GM13977 (cell line): ENCODE measurements at places on chromosomes 12 and 14.

GRCh38 chr12:20624718-20625117, 70.4 kb upstream of the SLCO1C1 start:
- no peak for DNase-seq

DNA sequence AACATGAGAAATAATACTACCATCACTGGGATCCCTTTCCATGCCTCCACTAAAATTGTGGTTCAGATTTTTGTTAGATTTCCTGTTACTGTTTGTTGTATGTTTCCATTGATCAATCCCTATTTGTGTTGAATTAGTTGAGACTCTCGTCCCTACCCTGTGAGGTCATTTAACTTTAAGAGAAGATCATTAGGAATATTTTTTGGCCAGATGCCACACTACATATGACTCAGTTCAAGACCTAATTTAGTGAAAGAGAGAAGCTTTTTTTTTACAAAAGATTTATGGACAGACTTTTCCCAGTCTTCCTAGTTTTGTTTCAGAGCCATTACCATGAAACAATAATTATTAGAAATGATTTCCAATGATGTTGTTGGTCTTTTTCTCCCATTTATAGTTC, 35.5 kb downstream of the CPSF6 start:
- DNase-seq: no peak

- DNase-seq: no peak
Observed at GRCh38 chr12:109818905-109819500, 14.2 kb downstream of the TRPV4 start.

DNA sequence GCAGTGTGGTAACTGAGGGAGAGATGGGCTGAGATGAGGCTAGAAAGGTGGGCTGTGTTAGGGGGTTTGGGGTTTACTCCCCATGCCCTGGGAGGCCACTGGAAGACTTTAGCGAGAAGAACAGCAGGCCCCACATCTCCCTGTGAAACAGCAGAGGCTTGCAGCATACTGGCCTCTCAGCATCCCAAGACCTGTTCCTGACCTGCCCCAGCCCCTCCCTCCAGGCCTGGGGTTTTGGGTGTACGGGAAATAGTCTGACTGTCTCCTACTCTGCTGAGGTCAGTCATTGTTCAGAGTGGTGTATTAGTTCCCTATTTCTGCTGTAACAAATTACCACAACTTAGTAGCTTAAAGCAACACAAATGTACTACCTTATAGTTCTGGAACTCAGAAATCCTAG, 103.5 kb upstream of the HIF1A start:
- no peak for DNase-seq

DNA sequence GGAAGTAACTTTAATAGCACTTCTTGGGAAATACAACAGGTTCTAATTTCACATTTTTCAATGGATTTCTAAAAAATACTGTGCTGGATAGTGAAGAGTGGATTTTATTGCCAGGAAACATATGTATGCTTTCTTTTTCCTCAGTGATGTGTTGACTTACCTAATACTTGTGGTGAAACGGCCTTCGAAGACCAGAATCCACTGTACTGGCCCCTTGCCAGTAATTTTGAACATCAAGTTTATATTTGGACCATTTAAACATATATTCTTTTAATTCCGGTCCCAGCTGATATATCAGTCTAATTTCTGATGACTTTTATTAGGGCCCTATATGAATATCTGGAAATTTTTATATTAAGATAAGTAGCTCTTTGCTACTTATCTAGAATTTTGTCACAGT, 1.8 kb downstream of the MSRB3 start:
- no peak for DNase-seq

- DNase-seq: no peak
Observed at GRCh38 chr14:69287098-69288010, 27.4 kb downstream of the GALNT16 start.

- no peak for DNase-seq
Observed at GRCh38 chr12:109833307-109834189, at the start of gene TRPV4. Gene TRPV4, minus strand, starts transcription at chr12:109833398. Its CDS starts 18,602 bp downstream, at chr12:109814796.

DNA sequence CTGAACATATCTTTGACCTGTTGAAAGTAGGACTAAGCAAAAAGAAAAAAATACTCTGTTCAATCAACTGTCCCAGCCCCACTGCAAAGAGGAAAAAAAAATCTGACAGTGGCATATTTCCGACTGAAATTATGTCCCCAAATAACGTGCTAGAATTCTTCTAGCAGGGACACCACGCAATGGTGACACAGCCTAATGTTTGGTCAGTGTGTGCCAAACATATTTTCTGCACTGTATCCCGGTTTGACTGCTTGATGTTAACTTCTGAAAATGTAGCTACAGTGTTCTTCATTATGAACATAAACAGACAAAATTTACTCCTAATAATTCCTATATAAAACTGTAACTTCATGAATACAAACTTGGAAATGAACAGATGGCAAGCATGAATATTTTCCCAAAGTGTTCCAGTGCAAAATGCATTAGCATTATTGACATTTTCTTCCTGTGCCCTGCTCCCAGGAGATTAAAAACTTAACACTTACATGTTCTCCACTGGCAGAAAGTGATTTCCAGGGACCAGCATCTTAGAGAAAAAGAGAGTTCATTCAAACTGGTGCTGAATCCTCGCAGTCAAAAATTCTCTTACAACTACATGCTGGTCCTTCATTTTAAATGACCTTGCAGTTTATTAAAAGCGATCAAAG, 72.4 kb upstream of the SYT1 start:
- no peak for DNase-seq

DNA sequence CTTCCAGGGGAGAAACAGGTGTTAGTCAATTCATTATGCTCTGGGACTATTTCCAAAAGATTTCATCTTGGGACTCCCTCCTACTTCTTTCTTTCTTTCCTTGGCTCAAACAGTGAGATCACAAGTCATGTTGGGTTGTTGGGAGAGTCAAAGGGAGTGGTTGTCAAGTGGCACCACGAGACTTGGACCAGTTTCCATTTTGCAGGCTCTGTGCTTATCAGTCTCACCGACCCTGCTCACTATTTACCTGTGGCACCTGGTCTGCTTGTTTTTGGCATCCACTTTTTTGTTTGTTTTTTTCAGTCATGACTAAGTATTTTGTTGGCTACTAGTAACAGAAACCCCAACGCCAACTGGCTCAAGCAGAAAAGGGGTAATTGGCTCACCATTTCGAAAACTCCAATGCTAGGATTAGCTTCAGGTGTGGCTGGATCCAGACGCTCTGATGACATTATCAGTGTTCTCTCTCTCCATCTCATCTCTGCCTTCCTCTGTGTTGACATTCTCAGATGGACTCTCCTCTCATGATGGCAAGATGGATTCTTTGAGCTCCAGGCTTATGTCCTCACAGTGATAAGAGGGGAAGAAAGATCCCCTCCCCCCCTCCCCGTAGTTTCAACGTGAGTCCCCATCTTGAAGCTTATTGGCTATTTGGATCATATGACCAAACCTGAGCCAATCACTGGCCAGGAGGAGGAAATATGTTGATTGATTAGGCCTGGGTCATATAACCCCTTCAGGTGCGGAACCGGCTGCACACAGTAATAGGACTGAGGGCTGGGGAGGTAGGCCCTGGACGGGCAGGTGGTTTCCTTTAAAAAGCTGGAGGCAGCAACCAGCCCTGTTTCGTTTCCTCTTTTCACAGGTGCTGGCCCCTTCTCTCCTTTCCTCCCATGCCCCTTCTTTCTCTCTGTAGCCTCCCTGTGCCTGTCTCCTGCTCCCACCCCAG, 84.2 kb downstream of the AACS start:
- DNase-seq: peak; percentile 76

GRCh38 chr12:99223579-99223978, 424.0 kb upstream of the GARIN6 start:
- DNase-seq: no peak

- peak; percentile 88 for DNase-seq
Observed at GRCh38 chr14:104639885-104640548, 35.4 kb upstream of the TMEM179 start.

DNA sequence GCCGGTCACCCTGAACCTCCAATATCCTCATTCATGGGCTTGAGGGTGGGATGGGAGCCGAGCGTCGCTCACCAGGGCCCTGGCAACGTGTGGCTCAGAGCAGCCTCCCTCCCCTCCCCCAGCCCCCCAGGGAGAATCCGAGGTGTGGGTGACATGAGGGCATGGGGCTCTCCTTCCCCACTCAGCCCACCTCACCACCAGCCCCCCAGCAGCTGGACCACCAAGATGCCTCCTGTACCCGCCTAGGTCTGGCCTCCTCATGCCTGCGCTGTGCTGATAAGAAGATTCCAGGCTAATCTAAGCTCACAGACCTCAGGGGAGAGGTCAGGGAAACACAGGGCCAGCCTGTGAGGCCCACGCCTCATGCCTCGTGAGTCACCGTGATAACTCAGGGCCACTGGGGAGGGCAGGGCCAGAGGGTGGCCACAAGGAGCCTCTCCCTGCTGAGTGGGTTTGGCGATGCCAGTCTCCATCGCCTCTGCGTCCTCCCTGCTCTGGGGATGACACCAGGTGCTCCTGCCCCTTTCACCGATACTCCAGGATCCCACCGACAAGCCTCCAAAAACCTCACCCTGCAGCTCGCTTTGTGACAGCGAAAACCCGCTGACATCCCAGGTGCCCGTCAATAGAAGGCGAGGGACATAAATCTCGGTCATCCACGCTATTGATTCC, 56.9 kb downstream of the TESC start:
- no peak for DNase-seq

DNA sequence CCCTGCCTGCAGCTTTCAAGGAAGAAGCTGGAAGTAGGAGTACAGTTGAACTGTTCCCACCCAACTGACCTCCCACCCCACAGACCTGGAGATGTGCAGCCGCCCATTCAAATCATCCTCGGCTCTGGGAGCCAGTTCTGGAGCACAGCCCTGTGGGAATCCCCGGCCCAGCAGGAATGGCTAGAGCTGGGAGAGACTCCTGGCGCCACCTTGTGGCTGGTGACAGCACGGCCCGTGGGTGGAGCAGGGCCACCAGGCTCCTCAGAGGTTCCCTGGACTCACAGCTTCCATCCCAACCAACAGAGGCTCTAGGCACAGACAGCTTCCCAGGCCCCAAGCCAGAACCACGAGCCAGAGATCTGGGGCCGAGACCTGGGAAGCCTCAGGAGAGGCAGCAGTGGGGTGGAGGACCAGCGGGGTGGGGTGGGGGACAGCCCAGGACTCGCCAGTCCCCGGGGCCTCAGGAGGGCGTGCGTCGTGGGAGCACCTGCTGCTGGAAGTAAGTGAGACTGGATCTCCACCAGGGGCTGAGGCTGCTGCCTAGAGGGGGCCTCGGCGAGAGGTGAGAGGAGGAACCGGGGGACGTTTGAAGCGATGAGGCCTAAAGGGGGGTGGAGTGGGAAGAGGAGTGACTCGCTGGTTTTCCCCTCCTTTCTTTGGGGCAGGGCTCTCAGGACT, 43.4 kb downstream of the RNF34 start:
- peak; percentile 92 for DNase-seq

- no peak for DNase-seq
Observed at GRCh38 chr12:90100579-90100978, 391.9 kb upstream of the ATP2B1 start.

DNA sequence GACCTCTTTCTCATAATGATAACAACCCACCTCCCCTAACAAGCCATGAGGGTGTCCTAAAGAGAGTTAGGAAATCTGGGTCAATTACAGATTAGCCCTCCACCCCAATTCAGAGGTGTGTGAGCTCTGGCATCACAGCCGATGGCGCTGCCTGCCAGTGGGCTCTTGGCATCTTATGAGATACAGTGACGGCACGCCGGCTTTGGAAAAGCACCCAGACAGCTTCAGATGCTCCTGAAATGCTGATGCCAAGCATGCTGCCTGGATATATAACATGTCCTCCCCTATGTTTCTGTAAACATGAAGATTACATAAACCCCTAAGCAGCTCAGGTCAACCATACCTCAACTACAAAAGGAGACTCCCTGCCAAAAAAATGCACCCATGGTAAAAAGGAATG, 152.6 kb downstream of the TTC7B start:
- DNase-seq: no peak
